T-helper 2 cell treated with Interferon-gamma antibody and Interleukin-4, amounts not matched to agents 5 μg/mL and 100 μg/mL, for 36 hours (primary cell): ENCODE measurements at places on chromosomes 16 and 17.

DNA sequence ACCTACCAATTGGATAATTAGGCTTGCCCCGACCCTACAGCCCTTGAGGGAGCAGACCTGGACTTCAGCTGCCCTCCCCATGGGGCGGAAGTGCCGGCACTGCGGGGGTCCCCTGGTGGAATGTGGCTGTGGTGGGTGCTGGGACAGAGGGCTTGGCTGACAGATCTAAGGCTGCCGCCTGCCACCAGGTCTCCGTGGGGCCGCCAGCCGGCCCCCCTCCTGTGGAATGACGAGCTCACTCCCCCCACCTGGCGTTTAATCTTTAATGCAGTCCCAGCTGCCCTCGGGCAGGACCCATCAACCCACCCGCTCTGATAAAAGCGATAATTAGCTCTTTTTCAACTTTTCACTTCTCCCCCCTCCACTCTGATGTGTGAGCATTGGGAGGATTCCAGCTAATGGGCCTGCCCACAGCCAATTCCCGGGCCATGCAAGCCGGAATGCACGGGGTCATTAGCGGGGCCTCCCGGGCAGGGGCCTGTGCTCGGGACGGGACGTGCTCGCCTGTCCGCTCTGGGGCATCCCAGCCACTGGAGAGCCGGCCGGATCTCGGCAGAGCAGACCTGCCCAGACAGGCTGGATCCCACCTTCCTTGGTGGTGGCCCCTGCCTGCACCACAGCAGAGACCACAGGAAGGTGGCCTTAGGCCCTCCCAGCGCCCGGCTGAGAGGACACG lies 28.3 kb upstream of the GOSR2 start:
- DNase-seq: no peak

DNA sequence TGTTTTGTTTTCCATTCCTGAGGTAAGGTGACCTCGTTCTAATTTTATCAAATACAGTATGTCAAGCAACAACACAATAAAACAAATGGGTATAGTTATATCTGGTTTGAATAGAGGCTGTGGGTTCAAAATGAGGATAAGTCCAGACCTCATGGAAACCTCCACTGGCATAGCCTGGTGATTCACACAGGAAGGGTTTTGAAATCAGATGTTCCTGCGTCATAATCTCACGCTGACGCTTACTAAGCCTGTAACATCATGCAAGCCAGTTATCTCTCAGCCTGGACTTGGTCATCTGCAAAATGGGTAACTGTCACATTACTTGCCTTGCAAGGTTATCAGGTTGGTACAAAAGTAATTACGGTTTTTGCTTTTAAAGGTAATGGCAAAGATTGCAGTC lies 1056.3 kb upstream of the EEF2KMT start:
- no peak for DNase-seq

- no peak for DNase-seq
These were observed 16.1 kb upstream of the KCNJ12 start for GRCh38 chr17:21360048-21360447.

DNA sequence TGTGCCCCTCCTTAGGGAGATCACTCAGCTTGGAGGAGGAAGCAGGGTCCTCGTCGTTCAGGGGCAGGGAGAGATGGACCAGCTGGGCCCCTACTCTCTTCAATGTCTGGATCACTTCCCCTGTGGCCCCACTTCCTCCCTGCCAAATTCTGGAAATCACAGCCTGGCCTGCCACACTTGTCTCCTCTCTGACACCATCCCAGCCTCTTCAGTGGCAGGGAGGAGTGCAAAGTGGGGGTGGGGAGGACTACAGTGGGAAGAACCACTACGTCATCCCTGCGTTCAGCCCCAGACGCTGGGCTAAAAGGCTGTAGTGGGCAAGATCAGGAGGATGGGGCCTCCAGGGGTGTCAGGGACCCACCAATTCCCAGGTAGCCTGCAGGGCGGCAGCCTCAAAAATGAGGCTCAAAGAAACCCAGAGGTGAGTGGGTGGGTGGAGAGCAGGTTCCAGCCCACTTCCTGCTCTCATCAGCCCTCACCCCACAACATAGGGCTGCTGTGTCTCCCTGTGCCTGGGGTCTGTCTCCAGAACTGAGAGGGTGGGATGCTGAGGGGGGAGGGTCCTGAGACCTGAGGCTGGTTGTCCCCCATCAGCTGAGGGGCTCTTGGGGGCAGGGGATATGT lies 25.0 kb upstream of the TAC4 start:
- DNase-seq: no peak

DNA sequence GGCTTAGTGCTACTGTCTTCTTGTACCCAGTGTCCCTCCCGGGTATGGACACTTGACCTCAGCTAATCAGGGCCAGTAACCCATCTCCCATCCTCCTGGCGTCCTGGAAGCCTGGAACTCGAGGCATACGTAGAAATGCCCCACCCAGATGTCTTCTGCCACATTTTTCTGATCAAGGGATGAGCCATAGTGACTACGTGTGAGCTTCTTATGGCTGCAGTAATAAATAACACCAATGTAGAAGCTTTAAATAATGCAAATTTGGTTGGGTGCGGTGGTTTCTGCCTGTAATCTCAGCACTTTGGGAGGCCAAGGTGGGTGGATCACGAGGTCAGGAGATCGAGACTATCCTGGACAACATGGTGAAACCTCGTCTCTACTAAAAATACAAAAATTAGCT lies 3.0 kb upstream of the KCNG4 start:
- DNase-seq: no peak

DNA sequence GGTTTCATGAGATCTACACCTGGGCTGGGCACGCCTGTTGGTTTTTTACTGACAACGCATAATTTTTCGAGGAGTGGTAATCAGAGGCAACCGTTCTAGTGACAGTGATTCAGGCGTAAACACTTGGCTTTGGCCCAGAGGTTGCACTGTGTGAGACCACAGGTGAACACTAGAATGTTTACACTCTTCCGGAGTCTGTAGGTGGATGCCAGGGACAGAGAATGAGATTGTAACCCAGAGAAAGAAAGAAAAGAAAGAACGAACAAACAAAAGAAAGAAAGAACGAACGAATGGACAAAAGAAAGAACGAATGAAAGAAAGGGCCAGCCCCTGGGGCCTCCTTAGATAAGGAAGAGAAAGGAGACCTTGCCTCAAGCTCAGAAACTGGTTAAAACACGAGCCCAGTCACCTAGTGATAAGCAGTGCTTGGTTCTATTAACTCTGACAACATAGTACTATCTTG lies 113.2 kb downstream of the PRKCB start:
- DNase-seq: no peak

DNA sequence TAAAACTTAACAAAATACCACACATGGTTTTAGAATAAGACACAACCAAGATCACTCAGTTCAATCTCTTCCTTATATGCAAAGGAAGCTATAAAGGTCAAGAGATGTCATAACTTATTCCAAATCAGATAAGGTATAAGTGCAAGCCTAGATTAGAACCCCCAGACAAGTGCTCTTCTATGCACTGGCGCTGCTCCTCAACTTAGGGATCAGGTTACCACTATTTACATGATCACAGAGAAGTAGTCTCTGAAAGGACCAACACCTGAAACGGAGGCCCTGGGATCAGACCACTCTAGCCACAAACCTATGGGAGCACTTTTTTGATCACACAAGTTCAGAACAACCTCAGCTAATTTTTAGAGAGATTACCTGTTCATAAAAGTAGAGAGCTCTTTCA lies 16.6 kb downstream of the COPS3 start:
- DNase-seq: no peak

GRCh38 chr16:71758293-71758760 lies 33.8 kb upstream of the PHLPP2 start:
- no peak for DNase-seq

DNA sequence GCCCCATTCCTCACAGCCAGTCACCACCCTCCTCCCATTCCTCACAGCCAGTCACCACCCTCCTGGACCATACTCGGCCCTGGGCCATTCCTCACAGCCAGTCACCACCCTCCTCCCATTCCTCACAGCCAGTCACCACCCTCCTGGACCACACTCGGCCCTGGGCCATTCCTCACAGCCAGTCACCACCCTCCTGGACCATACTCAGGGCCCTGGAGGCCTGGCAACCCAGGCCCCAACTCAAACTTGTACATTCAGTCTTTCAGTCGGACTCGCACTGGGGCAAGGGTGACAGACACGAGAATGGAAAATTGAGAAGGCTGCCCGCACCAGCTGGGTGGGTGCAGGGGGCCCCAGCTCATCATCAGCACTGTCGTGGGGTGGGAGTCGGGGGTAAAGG lies 30.4 kb upstream of the FOXK2 start:
- no peak for DNase-seq

DNA sequence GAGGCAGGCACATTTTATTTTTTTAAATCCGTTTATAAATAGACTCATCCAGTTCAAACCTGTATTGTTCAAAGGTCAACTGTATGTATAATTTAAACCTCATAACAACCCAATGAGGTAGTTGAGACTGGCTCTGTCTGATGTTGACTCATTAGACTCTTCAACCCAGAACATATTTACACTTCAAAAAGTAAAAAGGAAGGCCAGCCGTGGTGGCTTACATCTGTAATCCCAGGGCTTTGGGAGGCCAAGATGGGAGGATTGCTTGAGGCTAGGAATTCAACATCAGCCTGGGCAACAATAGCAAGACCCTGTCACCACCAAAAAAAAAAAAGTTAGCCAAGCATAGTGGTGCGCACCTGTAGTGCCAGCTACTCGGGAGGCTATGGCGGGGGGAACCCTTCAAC lies 32.5 kb upstream of the DHRS7B start:
- DNase-seq: no peak

- DNase-seq: no peak
These were observed 19.0 kb downstream of the WWP2 start for GRCh38 chr16:69781118-69781517.
